ENCODE measurements at places on chromosomes 12 and 14.

DNA sequence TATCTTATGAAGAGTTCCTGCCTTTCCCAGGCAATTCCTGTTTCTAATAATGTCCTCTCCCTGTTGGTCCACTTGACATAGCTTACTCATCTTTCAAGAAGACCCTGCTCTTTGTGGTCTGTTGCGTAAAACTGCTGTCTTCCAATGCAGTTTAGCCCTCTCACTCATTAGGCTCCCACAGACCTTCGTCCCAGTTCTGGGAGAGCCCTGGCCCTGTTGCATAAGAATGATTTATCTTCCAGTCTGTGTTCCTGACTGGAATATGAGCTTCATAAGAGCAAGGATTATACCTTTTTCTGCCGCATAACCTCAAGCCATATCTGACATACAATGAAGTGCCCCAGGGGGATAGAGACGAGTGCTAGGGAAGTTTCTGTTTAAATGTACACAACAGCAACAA is 365.9 kb upstream of the NOVA1 start:
- no peak for DNase-seq

DNA sequence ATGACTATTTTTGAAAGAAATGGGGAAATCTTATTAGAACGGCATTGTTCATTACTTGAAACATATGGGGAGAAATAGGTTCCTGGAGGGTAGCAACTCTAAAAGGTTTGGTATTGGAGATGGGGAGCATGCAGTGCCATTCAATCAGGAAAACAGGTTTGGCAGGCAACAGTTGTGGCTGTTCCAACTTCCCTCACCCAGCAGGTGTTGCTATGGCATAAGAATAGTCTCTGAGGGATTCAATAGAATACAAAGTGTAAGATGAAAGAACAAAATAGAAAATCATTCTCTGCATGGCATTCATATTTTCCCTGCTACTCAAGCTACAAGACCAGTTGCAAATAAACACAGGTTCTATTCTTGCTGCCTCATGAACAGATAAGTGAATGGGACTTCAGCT is 393.3 kb upstream of the RPL10L start:
- DNase-seq = peak; percentile 61

DNA sequence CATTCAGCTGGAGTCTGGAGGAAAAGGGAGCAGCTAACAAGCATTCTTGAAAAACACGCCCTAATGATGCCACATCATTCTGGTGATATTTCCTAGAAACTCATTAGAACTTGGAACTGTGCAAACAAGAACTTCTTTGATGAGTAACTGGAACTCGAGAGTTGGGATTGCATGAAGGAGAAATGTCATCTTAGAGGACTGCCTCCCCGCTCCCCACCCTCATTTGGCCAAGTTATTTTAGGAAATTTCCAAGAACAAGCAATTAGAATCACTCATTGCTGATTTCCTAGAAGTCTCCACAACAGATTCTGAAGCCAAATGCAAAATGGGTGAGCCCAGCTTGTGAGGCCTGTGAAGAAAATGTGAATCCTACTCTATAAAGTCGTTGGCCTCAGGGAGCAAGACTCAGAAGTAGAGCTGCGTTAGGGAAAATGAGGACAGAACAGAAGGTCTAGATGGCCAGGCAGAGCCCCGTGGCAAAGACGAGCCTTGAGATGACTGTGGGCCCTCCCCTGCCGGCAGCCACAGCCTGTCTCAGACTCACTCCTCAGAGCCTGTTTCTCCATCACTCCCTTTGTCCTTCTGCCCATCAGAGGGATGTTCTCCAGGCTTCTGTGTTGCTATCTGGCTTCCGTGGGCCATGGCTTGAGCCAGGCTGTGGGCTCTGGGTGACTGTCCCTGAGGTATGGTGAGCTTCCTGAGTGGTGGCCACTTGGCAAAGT is 38.4 kb downstream of the RTL1 start:
- DNase-seq = no peak

DNA sequence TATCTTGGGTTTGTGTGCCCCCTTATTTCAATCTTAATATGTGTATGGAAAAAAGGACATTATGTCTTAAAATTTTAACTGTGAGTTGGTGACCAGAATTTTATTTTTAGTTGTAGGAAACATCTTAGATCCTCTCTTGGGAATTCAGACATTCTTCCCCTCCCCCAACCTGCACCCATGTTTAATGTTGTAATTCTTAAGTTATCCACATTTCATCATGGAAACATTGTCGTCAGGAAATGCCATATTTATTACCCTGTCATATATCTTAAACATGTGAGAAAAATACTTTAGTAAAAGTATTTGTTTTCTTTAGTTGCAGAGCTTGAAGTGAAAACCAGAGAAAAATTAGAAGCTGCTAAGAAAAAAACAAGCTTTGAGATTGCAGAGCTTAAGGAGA is 30.3 kb downstream of the YEATS4 start:
- no peak for DNase-seq

DNA sequence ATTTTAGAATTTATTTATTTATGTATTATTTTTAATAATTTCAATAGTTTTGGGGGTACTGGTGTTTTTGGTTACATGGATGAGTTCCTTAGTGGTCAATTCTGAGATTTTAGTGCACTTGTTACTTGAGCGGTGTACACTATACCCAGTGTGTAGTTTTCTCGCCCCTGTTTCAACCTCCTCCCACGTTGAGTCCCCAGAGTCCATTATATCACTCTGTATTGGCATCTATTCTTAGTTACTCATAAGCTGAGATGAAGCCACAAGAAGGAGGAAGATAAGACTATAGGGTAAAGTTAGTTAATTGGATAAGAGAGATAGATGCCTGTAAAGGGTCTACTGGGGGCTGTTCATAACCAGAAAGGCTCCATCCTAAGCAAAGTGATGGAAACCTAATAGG is 4.0 kb downstream of the C1S start:
- DNase-seq = no peak

DNA sequence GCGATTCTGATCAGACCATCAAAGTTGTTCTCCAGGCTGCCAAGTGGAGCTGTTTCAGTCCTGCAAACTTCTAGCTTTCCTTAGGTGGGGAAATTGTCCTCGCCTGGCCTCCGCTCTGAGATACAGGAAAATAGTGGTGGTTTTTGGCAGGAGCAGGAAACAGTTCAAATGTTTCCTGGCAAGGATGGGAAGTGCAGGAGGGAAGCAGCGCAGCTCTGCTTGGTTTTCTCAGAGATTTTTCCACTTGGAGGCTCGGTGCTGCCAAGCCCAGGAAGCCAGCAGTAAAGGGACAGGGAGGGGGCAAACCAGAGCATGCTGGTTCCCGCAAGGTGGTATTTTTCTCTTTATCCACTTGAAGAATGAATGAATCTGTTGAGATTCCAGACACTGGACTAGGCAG is 17.0 kb downstream of the TMEM63C start:
- no peak for DNase-seq

- no peak for DNase-seq
Measured at GRCh38 chr12:104957719-104958000, 430 bp downstream of the SLC41A2 start.

DNA sequence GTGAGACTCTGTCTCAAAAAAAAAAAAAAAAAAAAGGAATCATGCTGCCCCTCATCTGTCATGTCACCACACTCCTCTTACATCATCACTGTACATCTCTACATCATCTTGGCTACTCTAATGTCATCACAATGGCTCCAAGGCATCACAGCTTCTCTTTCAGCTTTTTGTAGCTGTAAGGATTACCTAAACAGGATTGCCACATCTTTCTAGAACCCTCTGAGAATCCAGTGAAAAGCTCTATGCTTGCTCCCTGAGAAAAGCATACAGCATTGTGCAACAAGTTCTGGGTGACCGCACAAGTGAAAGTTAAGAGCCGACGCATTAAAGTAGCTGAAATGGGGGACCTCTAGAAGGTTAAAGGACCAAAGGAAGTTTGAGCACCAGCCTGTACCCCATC is 272.5 kb downstream of the C12orf50 start:
- DNase-seq = no peak

Data from D341Med (cell line).